CD4-positive, alpha-beta T cell (primary cell): ENCODE measurements at places on chromosomes 1 and 21.

GRCh38 chr1:159911326-159912070 lies 11.5 kb upstream of the CFAP45 start:
- no peak for DNase-seq

DNA sequence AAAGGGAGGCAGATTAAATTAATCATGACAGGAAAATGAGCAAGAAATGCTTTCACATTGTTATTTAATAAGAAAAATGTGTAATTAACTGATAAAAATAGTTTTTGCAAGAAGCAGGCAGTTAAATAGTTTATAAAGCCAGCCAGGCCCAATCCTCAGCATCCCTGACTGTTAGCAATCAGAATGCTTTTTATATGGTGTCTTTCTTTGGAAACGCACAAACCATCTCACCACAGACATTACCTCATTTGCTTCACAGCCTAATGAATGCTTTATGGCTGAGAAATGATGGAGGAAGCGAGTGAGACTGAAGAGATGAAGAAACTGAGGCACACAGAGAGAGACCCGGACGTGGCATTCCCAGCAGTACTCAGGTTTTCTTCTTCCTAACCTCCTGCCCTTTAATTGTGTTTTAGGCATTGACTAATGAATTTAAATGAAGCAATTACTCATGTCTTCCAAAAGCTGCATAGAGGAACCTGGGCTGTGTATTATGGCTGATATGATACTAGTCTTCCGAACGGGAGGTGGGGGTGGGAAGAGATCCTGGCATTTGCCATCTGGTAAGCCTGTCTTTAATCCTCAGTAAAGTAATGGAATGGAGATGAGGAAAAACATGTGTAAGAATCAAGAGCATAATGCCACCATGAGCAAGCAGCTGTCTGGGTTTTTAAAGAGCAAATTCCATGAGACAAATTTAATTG lies 116.1 kb upstream of the LMO4 start:
- no peak for DNase-seq

DNA sequence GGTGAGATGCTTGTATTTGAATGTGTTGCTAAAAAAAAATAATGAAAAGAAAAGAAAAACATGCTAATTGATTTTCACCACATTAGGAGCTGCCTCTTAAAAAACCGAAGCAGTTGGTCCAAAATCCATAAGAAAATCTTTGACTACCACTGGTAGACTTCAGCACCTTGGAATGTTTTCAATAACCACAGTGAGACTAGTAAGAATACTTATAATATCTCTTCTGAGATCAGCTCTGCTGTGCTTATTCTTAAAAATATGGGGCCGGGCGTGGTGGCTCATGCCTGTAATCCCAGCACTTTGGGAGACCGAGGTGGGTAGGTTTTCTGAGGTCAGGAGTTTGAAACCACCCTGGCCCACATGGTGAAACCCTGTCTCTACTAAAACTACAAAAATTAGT lies 15.1 kb downstream of the NFYC start:
- no peak for DNase-seq

DNA sequence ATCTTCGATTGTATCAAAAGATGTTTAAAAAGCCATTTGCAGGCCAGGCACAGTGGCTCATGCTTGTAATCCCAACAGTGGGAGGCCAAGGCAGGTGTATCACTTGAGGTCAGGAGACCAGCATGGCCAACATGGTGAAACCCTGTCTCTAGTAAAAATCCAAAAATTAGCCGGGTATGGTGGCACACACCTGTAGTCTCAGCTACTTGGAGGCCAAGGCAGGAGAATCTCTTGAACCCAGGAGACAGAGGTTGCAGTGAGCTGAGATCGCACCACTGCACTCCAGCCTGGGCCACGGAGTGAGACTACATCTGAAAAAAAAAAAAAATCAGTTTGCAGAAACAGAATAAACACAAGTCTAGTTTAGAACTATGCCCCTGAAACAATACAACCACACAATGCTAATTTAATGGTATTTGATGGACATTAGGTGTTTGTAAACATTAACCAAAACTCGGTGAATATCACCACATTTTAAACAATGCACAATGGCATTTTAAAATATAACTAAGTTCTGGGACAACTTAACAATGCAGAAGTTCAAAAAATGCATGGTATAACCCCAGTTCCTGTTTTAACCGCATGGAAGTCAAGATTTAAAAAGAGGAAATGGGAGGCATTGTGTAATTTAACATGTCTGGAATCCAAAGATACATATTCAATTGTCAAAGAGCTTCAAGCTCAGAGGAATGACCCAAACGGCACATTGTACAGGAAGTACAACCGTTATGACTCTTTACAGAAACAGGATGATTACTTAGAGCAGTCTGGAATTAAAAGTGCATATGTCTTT lies 7.1 kb upstream of the PTTG1IP start:
- DNase-seq, result no peak

DNA sequence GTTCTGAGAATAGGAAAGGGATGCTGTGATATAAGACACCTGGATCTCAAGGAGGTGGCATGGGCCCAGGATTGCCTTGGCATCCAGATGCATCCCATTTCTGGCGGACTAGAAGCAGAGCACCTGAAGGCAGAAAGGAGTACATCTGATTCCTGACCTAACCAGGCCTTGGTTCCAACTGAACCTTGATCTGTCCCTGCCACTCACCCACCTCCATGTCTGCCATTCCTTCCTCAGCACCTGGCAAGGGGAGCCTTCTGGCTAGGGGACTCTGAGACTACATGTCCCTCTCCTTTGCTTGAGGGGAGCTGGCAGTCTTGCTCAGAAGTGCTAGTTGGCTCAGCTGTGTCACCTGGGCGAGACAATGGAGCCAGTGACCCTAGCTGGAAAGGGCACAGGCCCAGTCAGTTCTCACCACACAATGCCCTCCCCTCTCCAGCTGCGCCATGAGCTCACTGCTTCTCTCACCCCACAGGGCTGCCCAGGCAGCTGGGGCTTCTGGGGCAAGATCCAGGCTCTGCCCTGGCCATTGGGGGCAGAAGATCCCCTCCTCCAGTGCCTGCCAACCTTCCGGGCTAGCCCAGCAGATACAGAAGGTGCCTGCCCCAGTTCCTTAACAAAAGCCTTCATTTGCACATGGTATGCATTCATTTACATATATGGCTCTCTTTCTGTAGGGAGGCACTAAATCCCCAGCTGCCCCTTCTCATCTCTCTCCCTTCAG lies 2.9 kb downstream of the IGSF8 start:
- DNase-seq, result no peak

GRCh38 chr1:100795646-100795985 lies 76.1 kb downstream of the VCAM1 start:
- no peak for DNase-seq

DNA sequence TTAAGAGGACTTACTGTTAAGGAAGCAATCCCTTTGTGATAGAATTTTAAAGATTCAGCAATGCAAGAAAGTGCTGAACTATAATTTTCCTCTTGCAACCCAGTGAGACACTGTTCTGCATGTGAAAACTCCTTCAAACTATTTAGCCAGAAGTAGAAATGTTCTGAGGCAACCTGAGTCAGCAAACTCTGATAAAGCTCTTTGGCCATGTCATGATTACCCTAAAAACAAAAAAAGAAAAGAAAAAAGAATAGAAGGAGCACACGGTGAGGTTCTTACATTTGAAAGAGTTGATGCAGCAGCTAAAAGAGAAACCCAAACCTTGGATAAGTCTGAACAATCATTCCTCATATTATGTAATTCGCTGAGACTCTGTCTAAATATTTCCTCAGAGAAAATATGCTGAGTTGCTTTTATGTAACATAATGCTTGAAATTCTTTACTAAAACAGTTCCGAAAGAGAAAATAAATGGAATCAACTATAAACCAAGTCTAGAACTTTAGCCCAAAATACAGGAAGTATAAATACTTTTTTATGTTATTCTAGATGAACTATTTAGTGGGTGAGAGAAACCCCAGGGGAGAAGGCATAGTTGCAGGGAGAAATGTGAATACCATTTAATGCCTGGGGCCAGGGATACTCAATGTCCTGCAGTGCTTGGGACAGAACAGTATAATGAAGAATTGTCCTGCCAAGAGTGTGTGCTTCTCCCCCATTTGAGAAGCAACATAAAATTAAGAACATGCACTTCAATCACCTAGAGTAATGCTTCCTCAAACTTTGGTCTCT lies 60.0 kb downstream of the INTS7 start:
- DNase-seq, result no peak

DNA sequence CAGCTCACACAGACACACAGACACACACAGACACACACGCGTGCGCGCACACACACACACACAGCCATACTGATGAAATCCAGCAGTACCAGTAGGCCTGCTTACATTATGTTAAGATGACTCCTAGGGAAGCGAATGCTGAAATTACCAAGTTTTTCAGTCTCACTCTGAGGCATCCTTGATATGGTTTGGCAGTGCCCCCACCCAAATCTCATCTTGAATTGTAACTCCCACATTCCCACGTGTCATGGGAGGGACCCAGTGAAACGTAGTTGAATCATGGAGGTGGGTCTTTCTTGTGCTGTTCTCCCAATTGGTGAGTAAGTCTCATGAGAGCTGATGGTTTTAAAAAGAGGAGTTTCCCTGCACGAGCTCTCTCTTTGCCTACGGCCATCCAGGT lies 64.1 kb downstream of the TIAM1 start:
- no peak for DNase-seq

DNA sequence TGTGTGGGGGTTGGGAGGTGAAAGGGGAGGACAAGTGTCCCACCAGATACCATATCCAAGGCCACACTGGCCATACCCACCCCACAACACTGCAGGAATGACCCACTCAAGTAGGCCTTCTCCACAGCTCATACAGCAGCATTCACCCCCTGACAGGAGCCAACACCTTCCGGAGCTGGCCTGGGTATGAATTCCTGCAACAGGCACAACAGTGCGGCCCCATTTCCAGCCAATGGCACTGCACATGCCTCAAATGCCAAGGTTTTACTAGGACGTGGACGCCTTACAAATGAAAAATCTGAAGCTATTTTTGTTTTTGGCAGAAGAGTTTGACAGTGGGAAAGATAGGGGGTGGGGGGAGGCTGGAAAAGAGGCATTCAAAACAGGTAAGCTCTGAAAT lies 2.0 kb downstream of the KCND3 start:
- no peak for DNase-seq

DNA sequence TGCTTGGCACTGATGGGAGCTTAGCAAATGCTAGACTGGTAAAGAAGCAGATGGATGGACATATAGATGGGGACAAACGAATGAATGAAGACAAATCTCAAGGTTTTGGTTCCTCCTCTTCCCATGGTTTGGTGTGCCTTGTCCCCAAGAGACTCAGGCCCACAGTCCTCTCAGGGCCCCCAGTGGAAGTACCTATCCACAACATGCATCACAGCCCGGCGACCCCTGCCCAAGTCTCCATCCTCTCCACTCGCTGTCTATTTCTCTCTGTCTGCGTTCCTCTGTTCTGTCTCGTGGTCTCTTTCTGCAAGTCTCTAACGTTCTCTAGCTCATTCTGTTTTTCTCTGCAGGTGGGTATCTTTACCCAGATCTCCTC lies 85.8 kb downstream of the GLIS1 start:
- DNase-seq, result no peak

DNA sequence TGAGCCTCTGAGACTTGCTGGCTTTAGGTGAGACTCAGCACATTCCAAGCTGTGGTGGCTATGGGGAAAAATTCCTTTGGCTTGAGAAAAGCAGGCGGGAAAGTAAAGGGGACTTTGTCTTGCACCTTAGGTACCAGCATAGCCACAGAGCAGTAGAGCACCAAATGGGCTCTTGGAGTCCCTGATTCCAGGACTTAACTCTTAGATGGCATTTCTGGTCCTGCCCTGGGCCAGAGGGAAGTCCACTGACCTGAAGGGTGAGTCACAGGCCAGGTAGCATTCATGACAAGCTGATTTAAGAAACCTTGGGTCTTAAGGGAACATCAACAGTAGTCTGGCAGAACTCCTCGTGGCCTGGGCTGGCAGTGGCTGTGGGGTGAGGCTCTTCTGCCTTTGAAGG lies 344.7 kb downstream of the DUSP10 start:
- DNase-seq, result no peak

- DNase-seq, result no peak
These were observed 273.3 kb downstream of the OLFM3 start for GRCh38 chr1:101723415-101723814.

- DNase-seq, result no peak
These were observed 982 bp upstream of the IL24 start for GRCh38 chr1:206896261-206896660.

- peak; percentile 23 for DNase-seq
These were observed 15.8 kb upstream of the TNFRSF8 start for GRCh38 chr1:12047120-12047876.

DNA sequence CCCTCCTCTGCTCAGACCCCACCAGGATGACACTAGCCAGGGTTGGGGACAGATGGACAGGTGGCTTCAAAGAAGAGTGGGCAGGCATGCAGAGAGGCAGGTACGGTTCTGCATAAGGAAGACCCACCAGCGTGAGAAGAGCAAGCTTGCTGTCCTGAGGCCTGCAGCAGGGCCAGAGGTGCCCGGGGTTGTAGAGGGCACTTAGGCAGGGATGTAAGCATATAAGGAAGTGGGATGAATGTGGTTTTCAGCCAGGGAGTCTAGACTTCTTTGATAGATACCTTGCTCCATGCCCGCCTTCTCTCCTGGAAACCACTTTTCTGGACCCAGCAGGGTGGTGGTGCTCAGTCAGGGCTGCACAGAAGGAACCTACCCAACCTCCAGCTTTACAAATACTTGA lies 1.4 kb downstream of the TTC39A start:
- no peak for DNase-seq

DNA sequence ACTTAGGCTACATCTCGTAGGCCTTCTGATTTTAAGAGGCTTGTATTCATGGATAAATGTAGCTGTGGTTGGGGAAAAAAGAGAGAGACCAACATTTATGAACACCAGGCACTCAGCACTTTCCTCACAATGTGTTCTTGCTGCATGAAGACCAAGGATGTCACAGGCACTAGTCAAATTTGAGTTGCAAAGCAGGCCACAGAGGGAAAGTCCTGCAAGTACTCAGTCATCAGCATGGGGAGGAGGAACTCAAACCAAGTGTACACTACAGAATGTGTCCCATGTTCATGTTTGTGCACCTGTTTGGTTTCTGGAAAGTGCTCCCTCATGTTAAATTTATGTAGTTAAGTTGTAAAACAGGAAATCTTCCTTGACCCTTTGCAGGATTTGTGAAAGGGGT lies 8.7 kb upstream of the MAP3K7CL start:
- DNase-seq, result no peak

DNA sequence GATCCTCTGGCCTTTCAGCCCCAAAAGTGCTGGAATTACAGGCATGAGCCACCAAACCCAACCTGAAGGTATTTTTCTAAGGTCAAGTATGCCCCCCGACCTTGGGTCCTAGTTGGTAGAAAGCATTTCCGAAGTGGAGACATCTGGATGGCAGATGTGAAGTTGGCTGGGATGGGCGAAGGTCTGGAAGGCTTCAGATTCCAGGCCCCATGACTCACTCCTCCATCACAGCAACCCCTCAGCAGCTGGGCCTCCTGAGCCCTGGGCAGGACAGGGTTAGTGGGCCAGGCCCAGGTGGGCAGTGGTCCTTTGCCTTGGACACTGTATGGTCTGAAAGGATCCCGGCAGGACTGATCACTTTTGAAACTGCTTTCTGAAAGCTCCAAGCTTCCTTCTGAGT lies 23.3 kb downstream of the NAV1 start:
- no peak for DNase-seq

- DNase-seq, result no peak
These were observed 101.5 kb upstream of the ARHGEF16 start for GRCh38 chr1:3352952-3353331.
